ENCODE measurements at places on chromosomes 11 and 22. TPM values are rescaled to one million over a fixed set of nuclear protein-coding genes. Genes with fewer than 3 reads are reported as not detected.

Gene MPZL2
- total RNA-seq = 0.17 TPM

Gene GTSE1
- 21.1 TPM for total RNA-seq

DNA sequence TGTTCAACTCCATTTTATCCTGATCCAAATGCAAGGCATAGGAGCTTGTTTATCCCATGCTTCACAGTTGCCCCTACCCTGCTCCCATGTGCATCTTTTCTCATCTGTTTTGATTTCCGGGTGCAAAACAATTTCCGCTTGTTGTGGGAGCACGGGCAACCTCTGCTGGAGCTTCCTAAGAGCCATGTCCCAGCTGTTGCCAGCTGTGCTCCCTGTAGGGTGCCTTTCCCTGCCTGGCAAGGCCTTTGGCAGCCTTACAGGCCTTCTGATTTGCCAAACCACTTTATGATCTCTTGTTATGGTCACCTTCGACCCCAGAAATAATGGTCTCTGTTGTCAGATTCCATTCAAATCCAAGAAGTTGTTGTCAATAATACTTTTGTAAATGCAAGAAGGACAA lies 1038.5 kb downstream of the OPCML start:
- DNase-seq = no peak

- DNase-seq = no peak
Measured at GRCh38 chr22:46966495-46966845, 204.0 kb downstream of the TBC1D22A start.

DNA sequence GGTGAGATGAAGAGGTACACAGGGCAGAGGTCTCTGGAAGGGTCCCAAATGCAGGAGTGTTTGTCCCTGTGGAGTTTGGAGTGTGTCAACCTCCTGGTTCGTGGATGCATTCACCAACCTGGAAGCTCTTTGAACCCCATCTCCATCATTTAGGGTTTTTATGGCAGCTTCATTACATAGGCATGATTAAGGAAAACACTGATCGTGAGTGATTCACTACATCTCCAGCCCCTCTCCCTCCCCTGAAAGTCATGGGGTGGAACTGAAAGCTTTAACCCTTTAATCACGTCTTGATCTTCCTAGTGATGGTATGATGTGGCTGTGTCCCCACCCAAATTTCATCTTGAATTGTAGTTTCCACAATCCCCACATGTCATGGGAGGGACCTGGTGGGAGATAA lies 19.8 kb upstream of the INCENP start:
- DNase-seq = no peak

Gene PCSK7
- 33.7 TPM for total RNA-seq

Gene C11orf65
- total RNA-seq = 0.29 TPM

Gene MYO18B
- not detected for total RNA-seq

Gene PPME1
- 68.9 TPM for total RNA-seq
